ENCODE measurements at places on chromosomes 16 and 17. TPM values are rescaled to one million over a fixed set of nuclear protein-coding genes. Genes with fewer than 3 reads are reported as not detected.

DNA sequence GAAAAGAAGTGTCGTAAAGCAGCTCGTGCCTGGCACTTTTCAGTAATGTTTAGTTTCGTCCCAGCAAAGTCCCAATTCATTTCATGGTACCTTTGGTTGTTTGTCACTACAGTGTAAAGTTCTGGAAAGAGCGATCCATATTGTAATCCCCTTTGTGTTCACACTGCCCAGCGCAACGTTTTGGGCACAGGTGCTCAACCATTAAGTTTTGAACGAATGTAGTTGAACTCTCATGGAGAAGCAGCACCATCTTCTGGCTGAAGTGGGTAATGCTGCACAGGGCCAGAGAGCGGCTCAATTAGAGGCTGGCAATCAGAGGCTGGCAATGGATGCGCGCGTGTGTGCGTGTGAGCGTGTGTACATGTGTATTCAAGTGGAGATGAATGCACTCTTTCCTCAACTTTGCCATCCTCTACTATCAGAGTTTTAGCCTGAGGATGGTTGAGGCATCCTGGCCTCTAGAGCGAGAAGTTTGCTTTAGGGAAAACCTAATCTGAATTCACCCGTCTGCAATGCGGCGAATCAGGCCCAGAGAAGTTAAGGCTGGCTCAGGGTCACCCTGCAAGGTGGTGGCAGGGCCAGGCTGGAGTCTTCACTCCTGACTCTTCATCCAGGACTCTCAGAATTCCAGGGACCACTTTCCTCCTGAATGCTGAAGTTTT, 29.9 kb downstream of the DYNLL2 start:
- DNase-seq: peak; percentile 88

DNA sequence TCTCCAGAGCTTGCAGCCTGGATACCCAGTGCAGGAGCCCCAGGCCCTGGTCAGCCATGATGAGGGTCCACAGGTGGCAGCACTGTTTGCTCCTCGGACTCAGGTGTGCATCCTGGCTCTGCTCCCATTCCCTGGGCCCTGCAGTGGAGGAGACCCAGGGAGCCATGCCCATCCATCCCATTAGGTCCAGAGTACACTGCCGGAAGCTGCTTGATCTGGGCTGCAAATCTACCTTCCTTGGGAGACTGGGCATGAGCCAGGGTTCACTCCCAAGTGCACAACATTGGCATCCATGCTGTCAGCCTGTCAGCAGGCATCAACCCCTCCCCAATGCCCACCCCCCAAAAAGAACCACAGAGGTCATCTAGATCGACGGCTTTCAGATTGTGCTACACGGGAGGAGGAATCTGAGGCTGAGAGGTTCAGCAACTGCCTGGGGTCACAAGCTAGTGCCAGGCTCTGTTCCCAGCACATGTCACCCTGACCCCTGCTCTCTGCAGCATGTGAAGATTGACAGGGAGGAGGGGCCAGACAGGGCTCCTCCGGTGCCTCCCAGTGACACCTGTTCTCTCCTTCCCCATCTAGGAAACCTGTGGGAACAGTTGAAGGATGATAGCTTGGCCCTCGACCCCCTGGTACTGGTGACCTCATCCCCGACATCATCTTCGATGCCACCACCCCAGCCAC, 15.7 kb downstream of the UNC119 start:
- no peak for DNase-seq

- DNase-seq: peak; percentile 65
Measured at GRCh38 chr16:74773446-74774222, 986 bp downstream of the FA2H start.

CA10 gene
- not detected for total RNA-seq

ALOX12 gene
- not detected for total RNA-seq

CCL7 gene
- not detected for total RNA-seq

All from osteocyte (in vitro differentiated cells).